Esophagus squamous epithelium (tissue), 5 donors: ENCODE measurements at places on chromosomes 2 and 18.

DNA sequence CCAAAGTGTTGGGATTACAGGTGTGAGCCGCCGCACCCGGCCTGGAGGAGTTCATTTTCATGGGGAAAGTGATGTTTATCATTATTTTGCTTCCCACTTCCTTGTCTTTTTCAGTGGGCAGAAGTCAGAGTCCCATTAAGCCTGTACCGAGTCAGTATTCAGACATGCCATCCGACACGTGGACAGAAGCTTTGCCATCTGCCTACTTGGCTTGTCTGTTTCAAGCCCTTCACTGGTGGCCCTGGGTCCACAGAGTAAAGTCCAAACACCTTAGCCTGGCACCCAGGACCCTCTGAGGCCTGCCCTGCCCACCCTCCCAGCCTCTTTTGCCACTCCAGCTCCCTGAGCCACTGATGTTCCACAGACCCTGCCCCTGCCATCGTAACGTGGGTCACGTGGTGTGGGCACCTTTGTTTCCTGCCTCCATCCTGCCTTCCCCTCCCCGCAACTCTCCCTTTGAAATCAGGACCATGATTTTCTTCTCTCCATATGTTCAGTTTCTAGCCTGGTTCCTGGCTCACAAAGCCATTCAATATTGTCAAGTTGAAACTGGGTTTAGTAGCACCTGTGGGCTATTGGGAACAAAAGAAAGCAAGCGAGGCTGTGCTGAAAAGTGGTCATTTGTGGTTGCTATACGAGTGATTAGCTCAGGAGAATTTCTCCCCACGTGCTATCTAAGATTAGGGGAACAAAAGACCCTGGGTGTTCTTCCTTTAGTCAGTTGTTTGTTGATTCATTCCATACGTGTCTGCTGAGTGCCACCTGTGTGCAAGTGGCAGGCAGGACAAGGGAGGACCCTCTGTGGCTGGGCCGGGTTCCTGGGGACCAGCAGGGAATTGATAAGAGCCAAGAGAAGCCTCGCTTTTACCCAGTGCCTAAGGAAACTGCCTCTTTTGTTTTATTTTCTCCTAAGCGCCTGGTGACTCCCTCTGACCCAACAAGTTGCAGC, 5.1 kb upstream of the ODC1 start:
- no peak for DNase-seq

DNA sequence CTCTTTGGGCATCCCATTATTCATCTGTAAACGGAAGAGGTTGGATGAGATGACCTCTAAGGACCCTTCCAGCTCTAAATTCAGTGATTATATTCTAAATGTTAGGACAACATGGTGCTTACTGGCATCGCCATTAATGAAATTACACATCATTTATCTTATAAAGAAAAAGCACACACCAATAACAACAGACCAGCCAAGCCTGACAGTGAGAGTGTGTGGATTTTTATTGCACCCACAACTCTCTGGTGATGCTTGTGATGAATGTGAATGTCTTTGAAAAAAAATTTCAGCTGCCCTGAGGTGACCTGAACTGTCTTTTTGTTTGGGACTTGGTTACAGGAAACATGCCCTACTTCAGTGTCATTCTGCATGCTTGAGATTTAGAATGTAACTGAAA, 513.3 kb upstream of the NRP2 start:
- no peak for DNase-seq

DNA sequence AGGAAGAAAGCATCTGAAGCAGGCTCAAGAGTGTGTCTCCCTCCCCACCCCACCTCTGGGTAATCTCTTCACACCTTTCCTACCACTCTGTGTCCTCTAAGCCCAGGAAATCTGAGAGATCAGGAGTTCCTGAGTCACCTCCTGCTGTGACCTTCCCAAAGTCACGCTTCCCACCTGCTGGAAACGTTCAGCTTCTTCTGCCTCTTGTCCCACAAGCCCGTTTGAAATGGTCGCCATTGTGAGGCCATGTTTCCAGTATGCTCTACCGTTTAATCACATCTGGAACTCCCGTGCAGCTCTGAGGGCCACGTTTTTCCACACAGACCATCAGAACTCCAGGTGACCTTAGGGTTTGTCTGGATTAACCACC, 25.9 kb downstream of the GREB1 start:
- DNase-seq, result no peak

GRCh38 chr2:170887896-170888295, 41.2 kb upstream of the GORASP2 start:
- DNase-seq, result no peak

GRCh38 chr2:46500801-46501200, 21.4 kb downstream of the TMEM247 start:
- DNase-seq, result no peak

GRCh38 chr2:166647935-166648334, 153.9 kb upstream of the SCN7A start:
- no peak for DNase-seq

GRCh38 chr2:64757126-64757525, 103.4 kb upstream of the SERTAD2 start:
- DNase-seq, result no peak

GRCh38 chr18:14189858-14190257, 57.6 kb upstream of the ZNF519 start:
- no peak for DNase-seq
